Skeletal muscle cell (primary cell): ENCODE measurements at places on chromosomes 2 and 18.

- DNase-seq, result no peak
These were observed 1.8 kb upstream of the SALL3 start for GRCh38 chr18:78977637-78978348.

DNA sequence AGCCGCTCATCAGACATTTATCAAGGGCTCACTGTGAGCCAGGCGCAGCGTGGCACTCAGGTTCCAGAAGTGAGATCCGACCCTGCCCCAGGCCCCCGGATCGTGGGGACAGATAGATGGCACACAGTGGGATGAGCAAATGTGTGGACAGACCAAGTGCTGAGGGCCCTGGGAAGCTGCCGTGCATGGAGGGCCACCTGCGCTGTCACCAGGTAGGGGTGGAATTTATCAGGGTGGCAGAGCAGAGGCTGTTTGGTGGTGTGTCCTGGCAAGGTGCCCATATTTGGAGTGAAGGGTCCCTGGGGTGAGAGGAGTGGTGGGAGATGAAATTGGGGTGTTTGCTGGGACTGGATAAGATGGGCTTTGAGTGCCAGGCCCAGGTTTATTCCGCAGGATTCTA is 92.8 kb upstream of the HS6ST1 start:
- DNase-seq, result no peak

- DNase-seq, result no peak
These were observed 169.0 kb upstream of the PKDCC start for GRCh38 chr2:41878716-41879234.

- no peak for DNase-seq
These were observed 16.3 kb downstream of the DPYSL5 start for GRCh38 chr2:26864226-26864625.

GRCh38 chr2:200320991-200321390 is 14.5 kb downstream of the SPATS2L start:
- no peak for DNase-seq

GRCh38 chr2:1662606-1663180 is 81.6 kb downstream of the PXDN start:
- no peak for DNase-seq

GRCh38 chr18:26526128-26526965 is 22.0 kb downstream of the KCTD1 start:
- DNase-seq, result no peak
